ENCODE measurements at places on chromosomes 6 and 20.
A peak's percentile ranks its signal among the peaks of the same experiment; 100 is the strongest.

DNA sequence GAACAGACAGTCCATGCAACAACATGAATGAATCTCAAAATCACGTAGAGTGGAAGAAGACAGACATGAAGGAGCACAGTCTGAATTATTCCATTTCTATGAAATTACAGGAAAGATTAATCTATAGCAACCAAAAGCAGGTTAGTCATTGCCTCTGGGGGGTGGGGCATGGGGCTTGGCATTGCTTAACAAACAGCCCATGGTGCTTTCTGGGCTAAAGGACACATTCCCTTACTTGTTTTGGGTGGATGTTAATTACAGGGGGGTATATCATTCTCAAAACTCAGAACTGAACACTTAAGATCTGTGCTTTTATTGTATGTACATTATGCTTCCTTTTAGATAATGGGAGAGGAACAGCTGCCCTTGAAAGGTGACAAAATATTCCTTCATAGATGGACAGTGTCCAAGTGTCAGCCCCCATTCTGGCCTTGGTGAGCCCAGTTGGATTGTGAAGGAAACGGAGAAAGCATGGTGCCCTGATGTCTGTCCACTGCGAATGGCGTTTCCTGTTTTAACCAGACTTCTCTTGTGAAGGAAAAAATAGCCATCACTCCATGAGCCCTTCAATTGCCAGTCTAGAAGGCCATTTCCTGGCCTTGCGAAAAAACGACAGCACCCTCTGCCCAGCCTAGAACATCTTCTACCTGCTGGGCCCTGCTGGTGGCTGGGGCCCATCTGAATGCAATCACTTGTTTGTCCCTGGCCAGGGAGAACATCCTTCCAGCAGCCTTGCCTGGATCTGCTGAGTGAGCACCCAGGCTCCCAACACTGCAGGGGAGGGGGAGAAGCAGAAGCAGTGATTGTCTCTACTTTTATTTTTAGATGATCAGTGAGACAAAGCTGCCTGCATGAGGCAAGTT lies 179.7 kb downstream of the BCAS1 start:
- DNase-seq = no peak

- DNase-seq = no peak
Observed at GRCh38 chr6:158439255-158439654, 120.6 kb upstream of the TMEM181 start.

- no peak for DNase-seq
Observed at GRCh38 chr6:79928478-79928998, 18.8 kb downstream of the ELOVL4 start.

GRCh38 chr20:1912053-1912452 lies 16.8 kb downstream of the SIRPA start:
- no peak for DNase-seq

GRCh38 chr20:62983210-62983609 lies 23.6 kb downstream of the BHLHE23 start:
- no peak for DNase-seq

- no peak for DNase-seq
Observed at GRCh38 chr6:7426447-7427169, 37.0 kb downstream of the RIOK1 start.

- DNase-seq = no peak
Observed at GRCh38 chr6:155117785-155118184, 122.7 kb downstream of the TIAM2 start.

- no peak for DNase-seq
Observed at GRCh38 chr6:49766762-49767161, 20.3 kb downstream of the PGK2 start.

- DNase-seq = no peak
Observed at GRCh38 chr6:36959555-36960250, 5.2 kb downstream of the PI16 start.

DNA sequence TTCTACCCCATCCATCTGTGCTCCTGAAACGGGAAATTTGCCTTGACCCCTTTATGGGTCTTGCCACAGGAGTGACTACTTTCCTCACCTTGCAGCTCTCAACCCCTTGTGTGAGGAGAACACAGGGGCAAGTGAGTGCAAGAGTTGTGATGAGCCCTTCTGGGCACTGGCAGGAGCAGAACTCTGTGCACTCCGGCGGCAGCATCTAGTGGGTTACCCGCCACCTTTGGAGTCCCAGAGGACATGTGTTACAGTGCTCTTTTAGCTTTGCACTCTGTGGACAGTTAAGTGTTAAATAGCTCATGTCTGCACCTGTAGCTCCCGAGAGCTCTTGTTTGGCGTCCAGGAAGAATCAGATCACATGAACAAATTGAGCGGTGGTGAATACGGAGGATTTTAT lies 940.2 kb downstream of the GRIK2 start:
- no peak for DNase-seq

DNA sequence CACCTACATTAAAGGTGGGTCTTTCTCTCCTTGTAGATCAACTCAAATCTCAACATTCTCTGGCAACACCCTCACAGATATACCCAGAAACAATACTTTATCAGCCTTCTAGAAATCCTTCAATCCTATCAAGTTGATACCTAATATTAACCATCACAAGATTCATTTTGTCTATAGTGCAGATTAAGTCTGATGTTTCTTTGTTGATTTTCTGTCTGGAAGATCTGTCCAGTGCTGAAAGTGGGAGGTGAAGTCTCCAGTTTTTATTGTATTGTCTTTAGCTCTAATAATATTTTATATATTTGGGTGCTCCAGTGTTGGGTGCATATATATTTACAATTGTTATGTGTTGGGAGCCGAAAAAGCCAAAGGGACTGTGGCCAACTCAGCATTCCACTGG lies 493.9 kb upstream of the ADGRB3 start:
- no peak for DNase-seq

- DNase-seq = peak; percentile 48
Observed at GRCh38 chr20:36491901-36492617, 49.3 kb upstream of the MYL9 start.

GRCh38 chr6:36120979-36121786 lies 9.1 kb upstream of the MAPK13 start:
- DNase-seq = peak; percentile 53

- no peak for DNase-seq
Observed at GRCh38 chr6:150084426-150084825, 15.5 kb upstream of the ULBP3 start.

DNA sequence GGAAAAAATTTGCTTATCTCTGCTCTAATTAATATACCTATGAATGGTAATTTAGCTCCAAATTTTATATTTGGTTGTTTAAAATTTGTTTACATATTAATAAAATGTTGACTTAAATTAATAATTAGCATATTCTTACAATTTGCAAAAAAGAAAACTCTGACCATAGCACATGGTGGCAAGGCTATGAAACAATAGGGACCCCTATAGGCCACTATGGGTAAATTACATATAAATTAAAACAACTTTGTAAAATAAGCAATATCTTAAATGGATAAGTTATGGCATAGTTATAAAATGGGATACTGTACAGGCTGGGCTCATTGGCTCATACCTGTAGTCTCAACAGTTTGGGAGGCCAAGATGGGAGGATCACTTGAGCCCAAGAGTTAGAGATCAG lies 76.0 kb downstream of the MKKS start:
- DNase-seq = no peak

DNA sequence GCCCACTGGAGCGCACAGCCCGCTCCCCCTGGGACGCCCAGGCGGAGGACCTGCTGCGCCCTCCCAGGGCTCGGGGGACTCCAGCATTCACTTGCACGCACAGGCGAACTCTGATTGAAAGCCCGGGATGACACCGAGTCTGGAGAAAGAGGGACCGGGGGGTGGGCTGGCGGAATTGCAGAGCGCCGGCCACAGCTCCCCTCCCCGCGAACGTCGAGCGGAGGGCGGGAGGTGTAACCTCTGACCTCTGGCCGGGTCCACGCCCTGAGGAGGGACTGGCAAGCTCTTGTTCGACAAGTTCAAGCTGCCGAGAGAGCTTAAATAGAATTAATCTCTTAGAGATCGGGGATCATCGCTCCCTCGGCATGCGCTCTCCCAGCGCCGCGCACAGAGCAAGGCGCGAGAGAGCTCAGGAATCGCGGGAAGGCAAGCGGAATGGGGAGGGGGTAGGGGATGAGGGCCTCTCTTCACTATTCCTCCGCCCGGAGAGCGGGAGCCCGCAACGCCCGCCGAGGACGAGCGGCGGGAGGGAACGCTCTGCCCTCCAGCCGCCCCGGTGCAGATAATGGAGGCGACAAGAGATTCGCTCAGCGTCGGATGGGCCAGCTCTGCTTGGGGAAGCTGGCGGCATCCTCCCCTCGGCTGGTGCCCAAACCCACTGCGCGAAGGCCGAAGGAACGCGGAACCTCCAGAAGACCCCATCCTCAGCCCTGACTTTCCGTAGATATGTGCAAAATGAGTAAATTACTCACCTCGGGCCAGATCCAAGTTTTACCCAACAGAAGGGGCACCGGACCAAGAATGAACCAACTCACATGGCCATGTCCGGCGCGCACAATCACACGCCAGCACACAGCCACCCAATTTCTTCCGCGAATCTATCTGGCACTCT lies 761 bp upstream of the NR2E1 start:
- DNase-seq = no peak

DNA sequence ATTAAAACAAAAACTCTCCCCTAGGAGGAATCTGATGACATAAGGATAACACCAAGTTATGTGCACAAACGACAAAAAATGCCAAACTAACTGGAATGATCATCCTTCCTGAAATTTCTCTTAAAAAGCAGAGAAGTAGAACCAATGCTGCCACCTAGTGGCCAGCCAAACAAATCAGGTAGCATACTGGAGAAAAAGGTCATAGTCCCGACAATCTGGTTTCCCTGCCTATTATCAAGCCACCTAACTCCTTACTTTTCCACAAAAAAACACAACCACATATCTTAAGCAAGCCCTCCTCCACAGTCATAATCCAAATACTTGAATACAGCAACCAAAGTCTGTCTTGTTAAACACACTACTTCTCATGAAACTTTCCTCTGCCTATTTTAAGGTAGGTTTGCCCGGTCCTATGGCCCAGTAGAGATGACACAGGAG lies 5.3 kb downstream of the OARD1 start:
- peak; percentile 10 for DNase-seq

DNA sequence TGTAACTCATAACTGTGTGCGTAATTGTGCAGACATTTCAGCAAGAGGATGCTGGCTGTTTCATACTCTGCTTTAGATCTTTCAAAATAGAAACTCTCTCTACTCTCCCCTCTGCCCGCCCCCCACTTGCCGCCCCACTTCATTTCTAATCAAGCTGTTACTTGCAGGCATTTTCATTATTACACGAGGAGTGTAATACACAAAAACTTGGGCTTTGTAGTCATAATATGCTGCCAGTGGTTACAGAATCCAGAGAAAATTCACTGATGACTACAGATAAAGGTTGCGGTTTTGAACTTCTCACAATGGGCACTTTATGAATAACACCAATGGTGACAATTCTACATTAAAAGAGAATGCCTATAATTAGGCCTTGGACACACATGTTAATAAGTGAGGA lies 194.0 kb upstream of the POU3F2 start:
- DNase-seq = no peak

All from stimulated activated CD8-positive, alpha-beta memory T cell treated with anti-CD3 and anti-CD28 coated beads, Interleukin-15, amount 100 ng/mL, for 48 hours (primary cell).